ENCODE measurements at places on chromosomes 5 and 9.
A peak's percentile ranks its signal among the peaks of the same experiment; 100 is the strongest.

GRCh38 chr5:139315056-139315615, 21.6 kb downstream of the MATR3 start:
- DNase-seq, result peak; percentile 58

DNA sequence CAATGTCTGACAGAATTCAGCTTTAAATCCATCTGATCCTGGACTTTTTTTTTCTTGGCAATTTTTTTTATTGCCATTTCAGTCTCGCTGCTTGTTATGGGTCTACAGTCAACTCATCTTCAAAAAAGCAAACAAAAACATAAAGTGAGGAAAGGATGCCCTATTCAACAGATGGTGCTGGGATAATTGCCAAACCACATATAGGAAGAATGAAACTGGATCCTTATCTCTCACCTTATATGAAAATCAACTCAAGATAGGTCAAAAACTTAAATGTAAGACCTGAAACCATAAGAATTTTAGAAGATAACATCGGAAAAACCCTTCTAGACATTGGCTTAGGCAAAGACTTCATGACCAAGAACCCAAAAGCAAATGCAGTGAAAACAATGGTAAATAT, 389.1 kb upstream of the ST8SIA4 start:
- DNase-seq, result no peak

DNA sequence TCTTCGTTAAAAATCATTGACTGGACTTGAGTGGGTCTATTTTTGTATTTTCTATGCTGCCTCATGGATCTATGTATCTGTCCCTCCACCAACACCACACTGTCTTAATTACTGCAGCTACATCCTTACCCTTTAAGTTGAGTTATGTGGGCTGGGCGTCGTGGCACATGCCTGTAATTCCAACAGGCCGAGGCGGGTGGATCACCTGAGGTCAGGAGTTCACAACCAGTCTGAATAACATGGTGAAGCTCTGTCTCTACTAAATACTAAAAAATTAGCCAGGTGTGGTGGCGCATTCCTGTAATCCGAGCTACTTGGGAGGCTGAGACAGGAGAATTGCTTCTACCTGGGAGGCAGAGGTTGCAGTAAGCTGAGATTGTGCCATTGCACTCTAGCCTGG, 48.2 kb downstream of the XRCC4 start:
- DNase-seq, result no peak

DNA sequence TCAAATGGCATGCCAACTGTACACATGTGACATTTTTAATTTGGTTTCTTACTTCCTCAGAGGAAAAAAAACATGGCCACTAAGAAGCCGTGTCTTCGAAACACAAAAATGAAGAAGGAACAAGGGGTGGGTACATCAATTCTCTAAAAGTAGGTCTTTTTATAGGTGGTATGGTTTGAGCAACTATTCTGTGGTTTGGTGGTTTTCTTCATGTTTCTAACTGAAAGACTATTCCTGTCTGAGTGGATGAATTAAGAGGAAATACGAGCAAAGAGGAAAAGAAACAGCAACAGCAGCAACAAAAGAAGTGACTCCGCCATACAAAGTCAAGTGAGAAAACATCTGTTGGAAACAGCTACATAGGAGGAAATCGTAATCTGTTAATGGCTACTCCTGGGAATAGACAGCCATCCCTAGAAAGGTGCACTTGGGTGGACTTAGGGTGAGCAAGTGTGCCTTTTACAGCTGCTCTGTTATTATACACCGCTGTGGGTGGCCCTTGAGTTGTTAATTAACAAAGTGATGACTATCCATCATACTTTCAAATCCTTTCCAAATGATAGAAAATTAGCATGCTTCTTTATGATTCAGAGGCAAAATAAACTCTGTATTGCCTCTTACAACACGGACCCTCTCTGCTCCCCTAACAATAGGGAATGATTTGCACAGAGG, 575.8 kb downstream of the TLE1 start:
- DNase-seq, result peak; percentile 87

DNA sequence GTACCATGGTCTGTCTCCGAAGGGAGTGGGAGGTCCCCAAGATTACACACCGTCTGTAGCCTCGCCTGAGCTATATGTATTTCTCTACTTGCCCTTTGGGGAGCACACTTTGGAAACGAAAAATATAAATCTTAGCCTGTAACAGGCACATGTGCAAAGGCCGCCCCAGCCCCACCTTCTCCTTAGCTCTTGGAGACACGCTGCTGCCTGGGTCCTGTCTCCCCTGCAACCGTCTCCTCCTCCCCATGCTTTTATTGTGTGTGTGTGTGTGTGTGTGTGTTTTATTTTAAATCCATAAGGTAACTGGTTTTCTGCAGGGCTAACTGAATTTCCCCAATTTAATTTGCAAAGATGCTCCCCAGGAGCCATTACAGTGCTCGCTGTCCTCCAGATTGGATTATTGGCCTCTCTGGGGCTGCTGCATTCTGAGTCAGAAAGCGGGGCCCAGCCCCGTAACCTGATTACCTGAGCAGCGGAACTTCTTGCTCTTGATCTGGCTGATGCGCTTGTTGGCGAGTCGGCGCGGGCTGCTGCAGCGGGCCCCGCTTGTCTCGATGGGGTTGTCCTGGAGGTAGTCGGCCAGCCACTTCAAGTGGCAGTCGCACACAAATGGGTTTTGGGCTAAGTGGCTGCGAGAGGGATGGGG, 193.3 kb upstream of the PANK3 start:
- DNase-seq, result no peak

GRCh38 chr9:107888773-107889227, 399.2 kb upstream of the KLF4 start:
- no peak for DNase-seq

DNA sequence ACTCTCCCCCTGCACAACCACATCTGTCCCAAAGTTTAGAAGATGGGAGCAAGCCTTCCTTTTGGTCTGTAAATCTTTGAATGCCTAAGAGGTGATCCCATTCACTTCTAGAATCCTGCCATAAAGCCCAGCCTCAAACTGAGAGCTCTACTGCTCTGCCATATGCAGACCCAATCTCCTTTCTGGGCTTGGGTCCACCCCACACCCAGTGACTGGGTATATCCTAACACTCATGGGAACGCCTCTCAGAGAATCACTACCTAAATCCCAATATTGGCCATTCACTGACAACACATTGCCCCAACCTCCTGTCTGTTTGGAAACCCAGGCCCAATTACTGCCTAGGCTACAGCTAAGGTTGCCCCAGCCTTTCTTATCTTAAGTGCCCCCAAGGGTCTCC, 90.7 kb downstream of the MAMDC2 start:
- DNase-seq, result no peak

- no peak for DNase-seq
Observed at GRCh38 chr5:172185096-172185461, 2.9 kb downstream of the STK10 start.

DNA sequence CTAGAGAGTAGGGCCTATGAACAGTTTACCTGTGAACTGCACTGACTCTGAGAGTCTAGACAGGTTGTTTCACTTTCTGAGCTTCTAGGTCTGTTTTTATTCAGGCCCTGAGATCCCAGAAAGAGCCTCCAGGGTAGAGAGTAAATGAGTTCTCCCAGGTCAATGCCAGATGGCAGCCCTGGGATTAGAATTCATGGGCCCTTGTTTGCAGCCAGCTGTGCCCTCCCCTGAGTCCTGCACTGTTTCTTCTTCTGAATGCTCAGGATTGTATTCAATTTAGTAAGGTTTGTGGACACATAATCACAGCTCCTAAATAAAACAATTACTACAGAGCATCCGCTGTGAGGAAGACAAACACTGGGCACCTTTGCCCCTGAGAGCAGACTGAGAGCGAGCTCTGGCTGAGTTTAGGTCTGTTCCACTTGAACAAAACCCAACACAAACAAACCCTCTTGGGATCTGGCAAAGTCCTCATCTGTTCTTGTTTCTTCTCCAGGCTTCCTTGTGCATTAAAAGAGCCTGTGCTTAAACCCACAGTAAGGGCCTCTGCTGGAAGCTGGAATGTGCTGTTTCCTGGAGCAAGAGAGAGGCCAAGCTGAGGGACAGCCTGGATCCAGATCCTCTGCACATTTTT, 29.9 kb downstream of the FAM219A start:
- DNase-seq, result peak; percentile 44

DNA sequence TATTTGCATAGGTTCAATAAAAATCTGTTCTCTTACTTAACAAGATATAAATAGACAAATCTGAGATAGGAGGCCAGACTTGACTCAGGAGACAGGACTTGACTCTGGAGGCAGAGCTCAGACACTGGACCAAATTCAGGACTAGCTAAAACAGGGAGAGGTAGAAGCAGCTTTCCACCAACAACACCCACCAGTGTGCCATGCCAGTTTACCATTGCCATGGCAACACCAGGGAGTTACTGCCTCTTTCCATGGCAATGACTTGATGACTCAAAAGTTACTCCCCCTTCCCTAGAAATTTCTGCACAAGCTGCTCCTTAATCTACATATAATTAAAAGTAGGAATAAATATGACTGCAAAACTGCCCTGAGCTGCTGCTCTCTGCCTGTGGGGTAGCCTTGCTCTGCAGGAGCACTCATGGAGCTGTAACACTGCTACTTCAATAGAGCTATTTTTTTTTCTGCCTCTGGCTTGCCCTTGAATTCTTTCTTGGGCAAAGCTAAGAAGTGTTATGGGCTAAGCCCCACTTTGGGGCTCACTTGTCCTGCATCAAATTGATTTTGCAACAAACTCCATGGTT, 473.0 kb downstream of the PLK2 start:
- DNase-seq, result no peak

DNA sequence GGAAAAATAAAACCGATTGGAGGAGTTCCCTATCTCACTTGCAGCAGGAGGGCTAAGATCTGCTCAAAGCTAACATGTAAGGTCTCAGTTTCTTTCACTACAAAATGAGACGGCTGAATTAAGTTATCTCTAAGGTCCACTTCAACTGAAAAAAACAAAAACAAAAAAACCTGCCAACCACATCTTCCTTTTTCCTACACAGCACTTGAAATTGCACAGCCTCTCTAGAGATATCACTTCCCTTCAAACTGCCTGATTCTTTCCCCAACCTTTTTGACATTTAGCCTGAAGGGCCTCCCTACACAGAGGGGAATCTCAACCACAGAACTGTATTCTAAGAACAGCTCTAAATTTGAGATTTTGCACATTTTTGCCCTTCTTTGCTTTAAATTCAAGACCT, 227.9 kb upstream of the TARS1 start:
- DNase-seq, result no peak

GRCh38 chr5:100777680-100778300, 125.3 kb downstream of the ST8SIA4 start:
- DNase-seq, result peak; percentile 63

- no peak for DNase-seq
Observed at GRCh38 chr9:127561491-127562278, 50.4 kb upstream of the STXBP1 start.

DNA sequence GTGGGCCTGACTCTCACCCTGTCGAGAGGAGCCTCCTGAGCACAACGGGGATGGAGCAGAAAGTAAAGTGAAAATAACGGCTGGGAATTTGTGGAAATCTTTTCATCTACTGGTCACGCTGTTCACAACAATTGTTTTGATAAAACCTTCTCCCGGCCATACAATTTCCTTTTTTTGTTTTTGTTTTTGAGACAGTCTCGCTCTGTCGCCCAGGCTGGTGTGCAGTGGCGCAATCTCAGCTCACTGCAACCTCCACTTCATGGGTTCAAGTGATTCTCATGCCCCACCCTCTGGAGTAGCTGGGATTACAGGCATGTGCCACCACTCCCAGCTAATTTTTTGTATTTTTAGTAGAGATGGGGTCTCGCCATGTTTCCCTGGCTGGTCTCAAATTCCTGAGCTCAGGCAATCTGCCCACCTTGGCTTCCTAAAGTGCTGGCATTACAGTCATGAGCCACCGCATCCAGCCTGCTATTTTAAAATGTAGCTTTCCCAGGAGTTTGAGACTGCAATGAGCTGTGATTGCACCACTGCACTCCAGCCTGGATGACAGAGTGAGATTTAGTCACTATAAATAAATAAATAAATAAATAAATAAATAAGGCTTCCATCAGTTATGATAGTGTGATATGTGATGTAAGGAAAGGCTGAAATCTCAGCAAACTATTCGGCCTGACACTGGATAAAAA, 73.5 kb upstream of the PTGER4 start:
- no peak for DNase-seq

DNA sequence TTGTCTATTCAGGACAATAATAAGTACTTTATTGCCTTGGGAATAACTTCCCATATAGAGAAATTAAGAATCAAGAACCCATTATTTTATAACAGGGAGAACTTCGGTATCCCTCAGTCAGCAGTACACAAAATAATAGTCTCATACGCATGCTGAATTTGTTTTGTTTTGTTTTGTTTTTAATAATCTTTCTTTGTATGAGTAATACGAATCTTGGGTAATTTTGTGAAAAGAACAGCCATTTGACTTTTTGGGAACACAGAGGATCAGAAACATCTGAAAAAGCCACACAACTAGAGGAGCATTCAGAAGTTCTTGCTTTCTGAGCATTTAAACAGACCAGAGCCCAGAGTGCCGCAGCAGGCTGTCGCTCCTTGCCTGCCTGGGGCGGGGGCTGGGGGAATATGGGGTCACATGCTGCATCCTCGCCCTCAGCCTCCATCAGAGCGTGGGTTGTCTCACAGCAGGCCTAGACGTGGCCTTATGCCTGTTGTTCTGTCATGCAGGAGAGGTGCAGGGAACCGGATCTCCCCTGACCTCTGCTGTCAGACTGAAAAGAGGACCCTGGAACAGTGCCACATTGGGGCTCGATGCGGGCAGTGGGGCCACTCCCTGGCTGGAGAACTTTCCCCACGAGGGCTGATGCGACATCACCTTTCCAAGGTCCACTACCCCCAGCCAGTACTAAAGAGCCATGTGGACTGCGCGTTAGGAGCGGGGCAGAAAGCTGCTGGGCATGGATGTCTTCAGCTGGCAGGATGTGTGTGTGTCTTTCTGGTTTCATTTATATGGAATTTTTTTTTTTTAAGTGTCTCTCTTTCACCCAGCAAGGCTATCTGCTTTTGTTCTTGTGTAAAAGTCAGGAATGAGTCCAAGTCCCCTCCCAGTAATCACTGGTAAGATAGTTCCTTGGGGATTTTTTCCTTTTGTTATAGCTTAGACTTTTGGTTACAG, 133.4 kb upstream of the OTULINL start:
- no peak for DNase-seq
